ENCODE measurements at places on chromosomes 6 and 20. TPM values are rescaled to one million over a fixed set of nuclear protein-coding genes. Genes with fewer than 3 reads are reported as not detected.

Gene TFAP2D
- not detected for polyA plus RNA-seq

Gene C6orf118
- polyA plus RNA-seq, result 3.5 TPM

Gene TINAG
- polyA plus RNA-seq, result 27.7 TPM

Gene OVOL2
- 1.1 TPM for polyA plus RNA-seq

Gene MUCL3
- 0.07 TPM for polyA plus RNA-seq

Gene CALHM4
- polyA plus RNA-seq, result 1.3 TPM

Gene C20orf202
- polyA plus RNA-seq, result 0.37 TPM

Gene RSPH9
- 1.2 TPM for polyA plus RNA-seq

Gene PRDM13
- polyA plus RNA-seq, result not detected

Gene SLC17A3
- 1.5 TPM for polyA plus RNA-seq

Gene COL19A1
- polyA plus RNA-seq, result 3.3 TPM

Gene CST8
- polyA plus RNA-seq, result not detected

Gene BPIFB2
- polyA plus RNA-seq, result not detected

Gene NRSN1
- polyA plus RNA-seq, result 0.36 TPM

Gene ELOVL2
- polyA plus RNA-seq, result 9.0 TPM

Gene ID4
- polyA plus RNA-seq, result 138 TPM

All from right renal cortex interstitium (tissue), 3 donors.